ENCODE measurements at places on chromosomes 7 and 10.

DNA sequence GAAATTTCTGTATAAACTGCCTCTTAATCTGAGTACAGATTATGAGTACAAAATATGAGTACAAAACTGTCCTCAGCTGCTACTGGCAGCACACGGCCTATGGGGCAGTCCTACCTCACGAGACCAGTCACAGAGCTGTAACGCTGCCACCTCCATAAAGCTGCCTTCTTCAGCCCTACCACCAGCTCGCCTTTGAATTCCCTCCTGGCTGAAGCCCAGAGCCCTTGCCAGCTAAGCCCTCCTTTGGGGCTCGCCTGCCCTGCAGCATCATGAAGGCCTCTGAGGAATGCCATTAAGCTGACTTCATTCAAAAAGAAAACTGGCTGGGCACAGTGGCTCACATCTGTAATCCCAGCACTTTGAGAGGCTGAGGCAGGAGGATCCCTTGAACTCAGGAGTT is 180.0 kb upstream of the SH2B2 start:
- DNase-seq: no peak

- DNase-seq: no peak
Measured at GRCh38 chr10:124652701-124653100, 91.5 kb downstream of the FAM53B start.

GRCh38 chr7:66339141-66339540 is 134.0 kb downstream of the TPST1 start:
- DNase-seq: no peak

- DNase-seq: no peak
Measured at GRCh38 chr7:7686811-7687508, 31.4 kb downstream of the RPA3 start.

DNA sequence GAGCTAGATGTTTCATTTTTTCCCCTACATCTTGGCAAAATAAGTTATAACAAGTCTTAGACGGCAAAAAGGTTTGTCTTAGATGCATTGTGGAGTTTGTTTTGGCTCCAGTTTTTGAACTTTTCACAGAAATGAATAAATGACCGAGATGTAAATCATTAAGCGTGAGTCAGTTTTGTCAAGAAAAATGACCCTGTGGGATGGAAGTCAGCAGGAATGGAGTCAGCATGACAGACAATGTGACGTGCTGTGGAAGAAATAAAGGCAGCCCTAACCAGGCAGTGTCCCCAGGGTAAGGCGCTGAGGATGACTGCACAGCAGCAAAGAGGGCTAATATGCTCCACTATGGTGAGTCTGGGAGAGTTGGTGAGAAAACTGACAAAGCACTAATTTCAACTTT is 163.2 kb downstream of the NOC3L start:
- no peak for DNase-seq

GRCh38 chr7:17934094-17934493 is 6.2 kb downstream of the SNX13 start:
- no peak for DNase-seq

DNA sequence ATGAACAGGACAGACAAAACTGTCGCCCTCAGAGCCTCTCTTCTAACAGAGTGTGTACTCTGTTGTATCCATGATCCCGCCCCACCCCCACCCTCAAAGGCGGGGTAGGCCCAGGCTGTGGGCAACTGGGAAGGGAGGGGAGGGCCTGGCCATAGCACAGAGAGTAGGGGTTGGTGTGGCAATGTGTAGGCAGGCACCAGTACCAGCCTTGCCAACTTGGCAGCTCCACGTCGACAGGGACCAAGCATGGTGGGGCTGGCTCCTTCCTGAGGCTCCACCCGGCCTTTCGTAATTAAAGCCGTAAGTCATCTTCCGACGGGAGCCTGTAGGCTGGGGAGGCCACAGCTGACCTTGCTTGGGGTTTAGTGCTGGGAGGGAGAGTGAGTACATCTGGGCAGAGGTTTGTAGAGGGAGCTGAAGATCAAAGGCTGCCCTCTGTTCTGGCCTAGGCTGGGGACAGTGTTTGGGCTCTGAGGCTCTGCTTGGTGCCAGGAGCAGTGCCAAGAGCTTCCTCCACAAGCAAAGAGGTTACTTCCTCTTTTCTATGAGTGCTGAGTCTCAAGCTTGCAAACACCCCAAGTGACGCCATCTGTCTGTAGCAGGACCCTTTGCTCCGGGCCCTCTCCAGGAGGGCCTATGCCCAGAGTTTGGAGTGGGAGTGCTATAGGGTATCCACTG is 121.6 kb downstream of the C10orf105 start:
- no peak for DNase-seq

GRCh38 chr7:36430186-36430585 is 40.5 kb downstream of the ANLN start:
- no peak for DNase-seq

- no peak for DNase-seq
Measured at GRCh38 chr10:101273330-101273729, 44.1 kb upstream of the LBX1 start.

- DNase-seq: no peak
Measured at GRCh38 chr10:72158176-72158575, 57.6 kb upstream of the ANAPC16 start.

- no peak for DNase-seq
Measured at GRCh38 chr7:44348300-44348699, 22.9 kb upstream of the CAMK2B start.

DNA sequence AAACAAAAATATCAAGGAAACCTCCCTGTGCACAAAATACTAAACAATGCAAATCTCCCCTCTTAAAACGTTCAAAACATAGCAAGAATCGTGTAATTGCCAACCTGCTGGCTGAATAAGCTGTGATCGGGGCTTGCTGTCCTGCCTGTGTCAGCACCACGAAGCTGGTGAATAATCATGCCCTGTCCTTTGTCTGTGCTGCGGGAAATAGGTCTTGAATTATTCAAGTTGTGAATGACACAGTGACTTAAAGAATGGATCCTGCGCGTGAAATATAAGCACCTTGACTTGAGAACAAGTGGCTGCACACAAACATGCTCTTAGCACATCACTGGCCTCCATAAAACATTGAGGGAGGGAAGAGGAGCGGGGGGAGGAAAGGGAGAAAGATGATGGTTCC is 130.2 kb downstream of the OAT start:
- no peak for DNase-seq

GRCh38 chr7:7920481-7920880 is 48.1 kb upstream of the GLCCI1 start:
- DNase-seq: no peak

- DNase-seq: no peak
Measured at GRCh38 chr7:123823898-123824753, 20.8 kb upstream of the HYAL4 start.

- no peak for DNase-seq
Measured at GRCh38 chr10:120477021-120477742, 20.2 kb downstream of the PLPP4 start.

DNA sequence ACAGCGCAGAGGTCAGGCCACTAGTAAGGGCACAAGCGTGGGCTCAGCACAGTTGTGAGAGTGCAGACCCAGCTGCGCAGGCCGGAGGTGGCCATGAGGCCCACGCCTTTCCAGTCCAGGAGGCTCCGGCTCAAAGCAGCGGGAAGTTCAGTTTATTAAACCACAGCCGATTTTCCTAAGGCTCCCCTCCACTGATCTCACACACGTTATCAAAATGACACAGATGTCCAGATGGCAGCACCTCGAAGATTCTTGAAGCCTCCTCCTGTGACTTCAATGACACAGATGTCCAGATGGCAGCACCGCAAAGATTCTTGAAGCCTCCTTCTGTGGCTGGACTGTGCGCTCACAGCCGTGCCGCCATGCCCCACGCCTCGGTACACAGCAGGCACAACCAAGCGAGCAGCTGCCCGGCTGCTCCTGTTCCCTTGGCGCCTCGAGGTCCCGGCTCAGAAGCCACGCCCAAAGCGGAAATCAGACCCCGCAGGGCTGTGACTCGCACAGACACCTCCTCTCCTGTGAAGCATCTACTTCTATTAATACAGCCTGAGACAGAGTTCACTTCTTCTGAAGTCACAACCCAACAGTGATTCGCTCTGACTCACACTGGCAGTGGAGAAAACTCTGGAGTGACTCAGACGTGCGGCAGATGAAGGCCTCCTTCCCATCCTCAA is 122.7 kb downstream of the MAD1L1 start:
- DNase-seq: no peak

GRCh38 chr10:103599211-103599610 is 105.7 kb downstream of the NEURL1 start:
- DNase-seq: no peak

DNA sequence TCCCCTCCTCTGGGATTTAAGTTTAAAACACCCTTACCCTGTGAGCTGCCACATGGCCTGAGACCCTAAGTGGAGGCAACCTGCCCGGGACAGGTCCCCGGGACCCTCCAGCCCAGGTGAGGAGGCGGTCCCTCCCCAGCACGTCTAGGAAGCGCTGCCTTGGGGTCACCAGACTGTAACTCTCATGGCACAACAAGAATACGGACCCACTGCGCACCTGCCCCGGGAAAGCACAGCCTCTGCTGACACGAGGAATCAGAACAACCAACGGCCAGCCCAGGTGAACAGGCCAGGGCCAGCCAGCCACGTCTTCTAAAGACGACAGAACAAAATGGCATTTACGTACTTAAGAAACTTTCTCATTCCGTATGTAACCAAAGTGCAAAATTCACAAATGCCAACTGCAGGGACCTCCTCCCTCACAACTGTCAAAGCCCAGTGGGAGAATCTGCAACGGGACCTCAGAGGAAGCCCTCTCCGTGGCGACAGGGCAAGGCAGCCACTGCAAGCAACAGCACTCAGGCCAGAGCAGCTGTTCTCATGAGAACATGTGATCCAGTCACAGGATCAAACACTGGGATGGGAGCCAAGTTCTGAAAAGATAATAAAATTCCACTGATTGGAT is 208.4 kb downstream of the DIP2C start:
- DNase-seq: no peak

GRCh38 chr7:116400522-116400921 is 99.0 kb upstream of the CAV2 start:
- DNase-seq: no peak

DNA sequence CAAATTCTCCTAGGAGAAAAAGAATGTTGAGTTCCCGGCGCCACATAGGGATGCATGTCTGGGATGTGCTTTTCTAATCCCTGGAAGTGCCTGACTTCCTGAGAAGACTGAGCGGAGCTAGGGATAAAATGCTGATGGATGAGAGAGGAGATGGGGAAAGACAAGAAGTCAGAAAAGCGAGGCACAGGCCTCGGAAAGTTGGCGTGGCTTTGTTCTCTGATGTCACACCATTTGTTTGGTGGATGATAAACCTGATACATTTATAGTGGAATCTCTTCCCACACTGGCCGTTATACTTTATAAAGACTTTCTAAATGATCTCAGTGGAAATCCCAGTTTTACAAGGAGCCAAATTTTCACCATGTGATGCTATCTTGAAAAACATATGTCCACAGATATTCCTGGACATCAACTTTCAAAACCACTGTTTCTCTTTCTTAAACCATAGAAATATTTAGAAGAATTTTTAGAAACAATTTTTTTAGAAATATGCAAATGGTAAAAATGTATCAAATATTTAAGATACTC is 188.8 kb upstream of the SVIL start:
- no peak for DNase-seq

DNA sequence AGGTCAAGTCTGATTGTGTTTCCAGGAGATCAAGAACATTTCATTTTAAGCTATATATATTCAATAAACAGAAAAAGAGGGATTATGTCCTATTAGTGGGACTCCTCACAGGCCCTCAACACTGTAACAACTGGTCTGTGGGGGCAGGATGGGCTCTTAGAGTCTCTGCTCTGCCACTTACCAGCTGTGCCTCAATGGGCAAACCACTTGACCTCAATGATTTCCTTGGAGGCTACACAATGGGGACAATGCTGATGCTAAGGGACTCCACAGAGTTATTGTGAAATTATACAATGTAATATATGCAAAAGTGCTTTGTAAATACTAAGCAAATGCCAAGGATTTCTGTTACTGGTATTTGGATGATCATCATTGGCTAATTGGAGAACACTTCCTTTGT is 33.2 kb upstream of the MXI1 start:
- DNase-seq: no peak

DNA sequence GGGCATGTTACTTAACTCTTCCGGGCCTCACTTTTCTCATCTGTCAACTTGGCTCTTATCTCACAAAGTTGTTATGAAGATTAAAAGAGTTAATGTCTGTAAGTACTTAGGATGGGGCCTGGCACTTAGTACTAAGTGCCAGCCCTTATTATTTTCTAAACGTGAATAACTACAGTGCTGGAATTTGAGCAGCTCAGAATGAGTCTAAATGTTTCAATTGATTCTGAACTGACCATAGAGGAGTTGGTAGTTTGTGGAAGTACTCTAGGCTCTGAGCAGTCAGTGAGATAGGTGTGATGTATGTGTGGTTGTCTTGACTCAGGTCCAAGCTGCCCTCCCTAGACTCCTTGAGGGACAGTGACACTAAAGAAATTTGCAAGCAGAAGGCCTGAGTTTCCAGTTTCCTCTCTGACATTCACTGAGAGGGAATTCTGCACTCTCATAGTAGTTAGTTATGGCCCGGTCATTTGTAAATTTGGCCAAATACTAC is 18.5 kb upstream of the JAZF1 start:
- DNase-seq: no peak

GRCh38 chr7:74032624-74033371 is 4.8 kb downstream of the ELN start:
- no peak for DNase-seq

Measured in T47D (cell line).